Ureter (tissue), 1 donor: ENCODE measurements at places on chromosomes 1 and 21. TPM values are rescaled to one million over a fixed set of nuclear protein-coding genes. Genes with fewer than 3 reads are reported as not detected.

The PLEKHG5 gene
- 17.7 TPM for total RNA-seq

The LCE1A gene
- total RNA-seq = not detected

The PADI2 gene
- total RNA-seq = 1.8 TPM

The DYNLT4 gene
- total RNA-seq = 0.52 TPM

The CFAP45 gene
- 1.6 TPM for total RNA-seq

The CRYAA gene
- not detected for total RNA-seq

The SOX13 gene
- total RNA-seq = 85.7 TPM

The ZNF697 gene
- 4.6 TPM for total RNA-seq

The RXRG gene
- 0.86 TPM for total RNA-seq

The ATP1A4 gene
- 16.5 TPM for total RNA-seq

The SFN gene
- 93.7 TPM for total RNA-seq

The ZP4 gene
- not detected for total RNA-seq

The COL9A2 gene
- total RNA-seq = 27.1 TPM

The SPRR2B gene
- not detected for total RNA-seq

The PAX7 gene
- not detected for total RNA-seq

The OPN3 gene
- total RNA-seq = 6.5 TPM

The SLC45A1 gene
- 3.3 TPM for total RNA-seq

The C1QB gene
- total RNA-seq = 92.9 TPM

The NOS1AP gene
- total RNA-seq = 7.0 TPM

The SLC9C2 gene
- total RNA-seq = not detected

The BEST4 gene
- total RNA-seq = 0.36 TPM

The DCST2 gene
- total RNA-seq = 1.2 TPM
